ENCODE measurements at places on chromosomes 2 and 18.

- no peak for DNase-seq
These were observed 18.2 kb downstream of the SLC4A1AP start for GRCh38 chr2:27681841-27682240.

- DNase-seq = no peak
These were observed 52.9 kb downstream of the DCDC2C start for GRCh38 chr2:3756306-3756705.

DNA sequence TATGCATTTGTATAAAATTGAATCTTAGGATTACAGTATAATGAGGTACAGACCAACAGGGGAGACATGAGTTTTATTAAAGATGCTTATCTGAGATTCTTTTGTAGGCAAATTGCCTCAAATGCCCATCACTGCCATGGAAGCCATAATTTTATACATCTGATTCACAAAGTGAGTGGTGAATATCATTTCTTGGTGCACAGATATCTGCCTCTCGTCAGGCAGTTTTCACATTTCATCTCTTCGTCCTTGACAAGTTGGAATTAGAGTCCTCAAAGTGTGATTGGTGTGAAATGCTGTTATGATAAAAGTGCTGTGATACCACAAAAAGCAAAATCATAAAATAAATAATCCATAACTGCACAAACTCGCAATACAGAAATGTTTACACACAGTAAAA lies 1602.8 kb upstream of the DDX18 start:
- DNase-seq = no peak

- DNase-seq = no peak
These were observed 60.0 kb downstream of the GDF7 start for GRCh38 chr2:20726913-20727312.

DNA sequence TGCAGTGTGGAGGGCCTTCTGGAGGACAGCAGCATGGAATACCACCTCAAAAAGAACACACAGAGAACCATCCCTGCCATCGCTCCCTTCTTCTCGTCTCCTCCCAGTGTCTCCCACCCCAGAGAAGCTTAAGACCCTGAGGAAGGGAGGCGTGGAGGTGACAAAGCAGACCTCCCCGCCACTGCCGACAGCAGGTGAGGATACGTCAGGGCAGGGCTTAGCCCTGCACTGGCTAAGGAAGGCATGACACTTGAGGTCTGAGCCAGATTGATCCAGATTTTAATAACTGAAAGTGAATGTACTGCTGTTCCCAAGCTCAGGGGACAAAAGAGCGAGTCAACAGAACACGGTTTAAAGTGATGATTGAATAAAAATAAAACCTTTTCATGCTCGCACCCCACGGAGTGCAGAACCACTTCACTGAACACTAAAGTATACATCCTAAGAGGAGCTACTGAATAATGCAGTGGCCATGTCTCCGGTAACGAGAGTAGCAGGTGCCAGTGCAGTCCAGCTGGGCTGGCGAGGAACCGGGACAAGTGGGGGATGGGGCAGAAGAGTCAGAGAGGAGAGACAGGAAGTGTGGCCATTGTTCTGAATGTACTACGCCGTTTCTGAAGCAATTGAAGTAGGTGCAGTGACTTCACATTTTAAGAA lies 391.0 kb downstream of the CDH2 start:
- DNase-seq = no peak

DNA sequence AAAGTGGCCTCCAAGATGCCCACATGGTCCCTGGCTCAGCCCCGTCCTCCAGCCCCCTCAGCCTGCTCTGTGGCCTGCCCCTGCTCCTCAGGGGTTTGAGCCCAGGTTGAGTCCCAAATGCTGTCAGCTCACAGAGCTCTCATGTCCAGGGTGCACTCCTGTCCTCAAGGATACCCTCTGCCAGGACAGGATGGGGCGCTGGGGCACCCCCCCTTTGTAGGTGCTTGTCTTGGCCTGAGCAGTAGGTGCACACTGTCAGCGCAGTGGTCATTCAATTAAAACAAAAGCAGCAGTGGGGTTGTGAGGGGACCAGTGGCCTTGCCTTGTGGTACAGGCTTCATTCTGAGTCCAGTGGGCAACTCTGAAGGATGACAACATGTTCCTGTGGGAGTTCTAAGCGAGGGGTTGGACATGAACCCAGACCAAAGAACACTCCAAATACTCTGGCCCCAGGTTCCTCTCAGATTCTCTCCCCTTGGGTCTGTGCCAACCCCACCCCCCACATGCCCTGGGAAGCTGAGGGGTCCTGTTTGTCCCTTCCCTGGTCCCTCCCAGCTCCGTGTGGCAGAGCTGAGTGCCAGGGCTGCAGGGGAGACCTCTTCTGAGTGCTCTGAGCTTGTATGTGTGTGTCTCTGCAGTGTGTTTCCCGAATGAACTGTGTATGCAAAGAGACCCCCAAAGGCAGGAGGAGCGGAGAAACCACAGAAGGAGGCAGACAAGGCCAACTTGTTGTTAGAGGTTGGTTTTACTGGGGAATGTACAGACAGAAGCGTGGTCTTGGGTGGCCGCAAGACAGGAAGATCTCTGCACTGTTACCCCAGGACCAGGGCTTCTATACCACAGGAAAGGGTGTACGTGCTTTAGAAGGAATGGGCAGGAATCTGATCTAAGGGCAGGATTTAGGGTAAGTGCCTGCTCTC lies 155.6 kb upstream of the HS6ST1 start:
- DNase-seq = no peak

GRCh38 chr2:47785986-47786385 lies 3.0 kb downstream of the MSH6 start:
- no peak for DNase-seq

- no peak for DNase-seq
These were observed 26.3 kb downstream of the ACSL3 start for GRCh38 chr2:222887124-222887523.

- no peak for DNase-seq
These were observed 55.8 kb upstream of the SLC35F5 start for GRCh38 chr2:113812204-113812603.

DNA sequence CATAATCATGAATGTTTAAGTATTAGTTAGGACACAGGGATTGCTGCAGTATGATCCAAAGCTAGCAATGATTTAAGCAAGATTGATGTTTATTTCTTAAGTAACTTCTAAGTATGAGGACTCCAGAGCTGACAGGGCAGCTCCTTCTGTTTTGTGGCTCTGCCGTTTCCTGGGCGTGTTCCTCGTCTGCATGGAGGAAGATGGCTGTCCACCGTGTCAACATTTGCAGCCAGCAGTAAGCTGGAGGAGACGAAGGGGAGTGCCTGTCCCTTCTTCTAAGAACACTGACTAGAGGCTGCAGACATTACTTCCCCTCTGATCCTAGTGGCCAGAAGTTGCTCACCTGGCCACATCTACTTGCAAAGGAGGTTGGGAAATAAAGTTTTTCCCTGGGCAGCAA lies 144.1 kb downstream of the MYO1B start:
- DNase-seq = no peak

DNA sequence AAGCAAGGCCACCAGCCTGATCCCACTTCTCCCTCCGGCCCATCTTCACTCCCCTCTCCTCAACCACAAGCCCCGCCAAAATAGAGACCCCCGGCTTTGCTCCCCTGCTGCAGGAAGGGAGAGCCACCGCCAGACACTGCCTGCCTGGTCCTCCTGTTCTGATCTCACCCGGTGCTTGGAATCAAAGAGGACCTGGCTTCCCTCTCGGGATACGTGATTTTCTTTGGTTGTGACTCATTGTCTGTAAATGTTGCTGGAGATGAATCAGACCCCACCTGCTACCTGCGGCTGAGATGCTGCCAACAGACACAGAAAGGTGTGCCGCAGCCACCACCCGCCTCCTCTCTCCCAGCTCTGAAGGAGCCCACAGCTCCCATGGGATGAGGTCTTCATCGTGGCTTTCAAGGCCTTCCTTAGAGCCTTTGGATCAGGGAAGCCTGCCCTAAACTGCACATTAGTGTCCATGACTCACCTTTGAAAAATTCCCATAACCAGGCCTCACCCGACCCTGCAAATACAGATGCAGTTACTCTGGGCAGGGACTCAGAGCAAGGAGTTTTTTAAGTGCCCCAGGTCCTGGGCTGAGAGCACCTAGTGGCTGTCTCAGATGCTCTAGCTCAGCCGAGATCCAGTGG lies 79.4 kb upstream of the ZNF532 start:
- DNase-seq = no peak

DNA sequence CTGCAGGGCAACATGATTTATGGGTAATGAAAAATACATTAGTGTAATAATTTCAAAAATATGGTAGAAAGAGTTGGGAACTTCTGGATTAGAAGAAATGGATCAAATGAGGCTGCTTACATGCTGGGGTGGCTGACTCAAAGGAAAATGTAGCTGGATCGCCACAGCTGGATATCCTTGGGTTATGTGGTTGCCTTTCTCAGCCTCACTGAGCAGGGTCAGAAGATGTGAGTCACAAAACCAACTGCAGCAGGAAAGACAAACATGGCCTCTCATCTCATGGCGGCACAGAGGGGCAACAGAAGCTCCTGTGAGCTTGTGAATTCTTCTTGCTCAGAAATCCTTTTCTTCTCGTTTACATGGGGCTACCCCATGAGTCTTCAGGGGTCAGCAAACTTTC lies 317.1 kb upstream of the SPRED2 start:
- no peak for DNase-seq

DNA sequence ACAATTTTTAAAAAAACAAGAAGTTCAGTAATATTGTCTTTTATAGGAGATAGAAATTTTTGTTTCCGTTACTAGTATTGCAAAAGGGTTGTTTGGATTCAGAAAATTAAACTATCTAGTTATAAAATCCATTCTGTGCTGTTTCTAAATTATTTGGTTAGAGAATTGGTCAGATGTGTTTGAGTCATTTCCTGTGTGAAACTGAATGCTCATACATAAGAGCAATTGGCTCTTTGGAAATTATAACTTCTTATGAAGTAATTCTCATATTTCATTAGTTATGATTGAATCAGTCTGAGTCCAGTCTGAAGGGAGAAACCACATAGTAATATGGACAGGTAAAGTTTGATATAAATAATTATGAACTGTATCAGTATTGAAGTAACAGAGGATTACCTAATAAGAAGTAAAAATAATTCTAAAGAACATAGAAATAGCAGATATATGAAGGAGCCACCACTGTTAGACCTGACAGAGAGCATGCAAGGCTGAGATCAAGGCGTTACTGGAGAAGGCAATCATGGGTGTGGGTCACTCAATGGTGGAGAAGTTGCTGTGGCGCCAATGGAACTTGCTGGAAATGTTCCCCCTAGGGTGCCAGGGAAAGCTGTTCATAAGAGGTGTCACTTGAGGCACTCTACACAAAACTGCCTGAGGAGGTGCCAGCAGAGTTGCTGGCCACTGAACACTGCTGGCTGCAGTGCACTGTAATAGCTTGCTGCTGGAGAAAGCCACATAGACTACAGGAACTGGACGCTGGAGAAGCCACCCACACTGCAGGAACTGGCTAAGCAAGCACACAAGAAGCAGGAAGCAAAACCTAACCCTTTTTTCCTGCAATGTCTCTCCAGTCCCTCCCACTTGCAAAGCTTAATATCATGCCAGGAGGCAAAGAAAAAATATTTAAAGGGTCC lies 18.0 kb upstream of the FAP start:
- peak; percentile 20 for DNase-seq

DNA sequence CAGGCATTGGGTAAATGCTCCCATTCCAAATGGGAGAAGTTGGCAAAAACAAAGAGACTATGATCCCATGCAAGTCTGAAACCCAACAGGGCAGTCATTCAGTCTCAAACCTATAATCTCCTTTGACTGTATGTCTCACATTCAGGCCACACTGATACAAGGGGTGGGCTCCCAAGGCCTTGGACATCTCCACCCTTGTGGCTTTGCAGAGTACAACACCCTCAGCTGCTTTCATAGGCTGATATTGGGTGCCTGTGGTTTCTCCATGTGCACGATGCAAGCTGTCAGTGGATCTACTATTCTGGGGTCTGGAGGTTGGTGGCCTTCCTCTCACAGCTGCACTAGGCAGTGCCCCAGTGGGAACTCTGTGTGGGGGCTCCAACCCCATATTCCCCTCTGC lies 141.7 kb upstream of the CAB39 start:
- DNase-seq = no peak

- DNase-seq = no peak
These were observed 364.6 kb downstream of the LRP1B start for GRCh38 chr2:141766225-141766624.

DNA sequence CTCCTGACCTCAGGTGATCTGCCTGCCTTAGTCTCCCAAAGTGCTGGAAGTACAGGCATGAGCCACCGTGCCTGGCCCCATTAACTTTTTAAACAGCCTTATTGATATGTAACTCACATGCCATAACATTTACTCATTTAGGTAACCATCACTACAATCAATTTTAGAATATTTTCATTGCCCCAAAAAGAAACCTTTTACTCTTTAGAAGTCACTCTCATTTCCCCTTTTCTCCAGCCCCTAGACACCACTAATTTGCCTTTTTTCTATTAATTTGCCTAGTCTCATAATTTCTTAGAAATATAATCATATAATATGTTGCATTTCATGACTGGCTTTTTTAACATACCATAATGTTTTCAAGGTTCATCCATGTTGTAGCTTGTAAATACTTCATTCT lies 57.2 kb upstream of the TACR1 start:
- DNase-seq = no peak

GRCh38 chr2:20668451-20668850 lies 1.5 kb downstream of the GDF7 start:
- no peak for DNase-seq

GRCh38 chr2:160876029-160876428 lies 284.2 kb upstream of the TANK start:
- DNase-seq = no peak

DNA sequence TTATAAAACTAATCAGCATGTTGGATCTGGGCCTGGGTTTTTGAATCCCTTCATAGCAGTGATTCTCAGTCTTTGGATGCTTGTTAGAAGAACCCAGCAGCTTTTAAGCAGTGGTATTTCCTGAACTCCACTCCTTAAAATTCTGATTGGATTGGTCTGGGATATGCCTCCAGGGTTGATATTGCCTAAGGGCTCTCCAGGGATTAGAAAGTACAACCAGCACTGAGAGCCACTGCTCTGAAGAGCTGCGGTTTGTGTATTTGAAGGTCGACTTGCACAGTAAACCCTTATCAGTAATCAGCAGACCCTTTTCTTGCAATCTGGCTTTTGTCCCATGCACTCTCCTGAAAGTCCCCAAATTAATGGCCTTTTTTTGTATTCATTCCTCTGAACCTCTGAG lies 17.0 kb upstream of the RBMS1 start:
- no peak for DNase-seq

DNA sequence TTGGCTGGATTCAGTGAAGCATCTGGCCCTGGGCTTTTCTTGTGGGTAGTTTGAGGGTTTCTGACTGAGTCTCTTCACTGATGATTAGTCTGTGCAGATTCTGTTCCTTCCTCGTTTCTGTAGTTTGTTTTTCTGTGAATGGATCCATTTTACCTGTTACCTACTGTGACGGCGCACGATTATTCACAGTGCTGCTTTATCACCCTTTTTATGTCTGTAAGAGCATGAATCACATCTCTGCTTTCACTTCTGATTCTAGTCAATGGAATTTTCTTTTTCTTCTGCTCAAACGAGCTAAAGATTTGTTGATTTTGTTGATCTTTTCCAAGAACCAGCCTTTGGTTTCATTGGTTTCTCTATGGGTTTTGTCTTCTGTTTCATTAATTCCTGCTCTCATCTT lies 60.8 kb downstream of the SLC66A2 start:
- DNase-seq = no peak

- no peak for DNase-seq
These were observed 365 bp downstream of the NDUFB3 start for GRCh38 chr2:201072201-201072530.

Data from AG09319 (cell line).